H1 (cell line): ENCODE measurements at places on chromosomes 4 and X. TPM values are rescaled to one million over a fixed set of nuclear protein-coding genes. Genes with fewer than 3 reads are reported as not detected.

DNA sequence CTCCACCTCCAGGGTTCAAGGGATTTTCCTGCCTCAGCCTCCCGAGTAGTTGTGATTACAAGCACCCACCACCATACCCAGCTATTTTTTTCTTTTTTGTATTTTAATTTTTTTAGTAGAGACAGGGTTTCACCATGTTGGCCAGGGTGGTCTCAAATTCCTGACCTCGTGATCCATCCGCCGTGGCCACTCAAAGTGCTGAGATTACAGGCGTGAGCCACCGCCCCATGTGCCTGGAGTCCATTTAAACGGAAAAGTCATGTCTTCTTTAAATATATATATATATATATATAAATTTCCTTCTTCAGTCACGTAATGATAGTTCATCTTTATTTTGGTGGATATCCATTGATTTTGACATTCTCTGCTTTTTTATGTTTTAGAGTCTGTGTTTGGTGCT is 264.0 kb upstream of the PITX2 start:
- no peak for DNase-seq

HSFX2 gene
- total RNA-seq: not detected in 2 replicates

NAP1L3 gene
- total RNA-seq: 55.2 and 58.8 TPM in 2 replicates

PTCHD1 gene
- 2.4 and 3.3 TPM in 2 replicates for total RNA-seq

KCTD8 gene
- 3.5 and 3.7 TPM in 2 replicates for total RNA-seq
